ENCODE measurements at places on chromosomes 4 and X.
A peak's percentile ranks its signal among the peaks of the same experiment; 100 is the strongest.

GRCh38 chrX:15714529-15714928 lies 23.5 kb upstream of the CA5B start:
- DNase-seq, result no peak

DNA sequence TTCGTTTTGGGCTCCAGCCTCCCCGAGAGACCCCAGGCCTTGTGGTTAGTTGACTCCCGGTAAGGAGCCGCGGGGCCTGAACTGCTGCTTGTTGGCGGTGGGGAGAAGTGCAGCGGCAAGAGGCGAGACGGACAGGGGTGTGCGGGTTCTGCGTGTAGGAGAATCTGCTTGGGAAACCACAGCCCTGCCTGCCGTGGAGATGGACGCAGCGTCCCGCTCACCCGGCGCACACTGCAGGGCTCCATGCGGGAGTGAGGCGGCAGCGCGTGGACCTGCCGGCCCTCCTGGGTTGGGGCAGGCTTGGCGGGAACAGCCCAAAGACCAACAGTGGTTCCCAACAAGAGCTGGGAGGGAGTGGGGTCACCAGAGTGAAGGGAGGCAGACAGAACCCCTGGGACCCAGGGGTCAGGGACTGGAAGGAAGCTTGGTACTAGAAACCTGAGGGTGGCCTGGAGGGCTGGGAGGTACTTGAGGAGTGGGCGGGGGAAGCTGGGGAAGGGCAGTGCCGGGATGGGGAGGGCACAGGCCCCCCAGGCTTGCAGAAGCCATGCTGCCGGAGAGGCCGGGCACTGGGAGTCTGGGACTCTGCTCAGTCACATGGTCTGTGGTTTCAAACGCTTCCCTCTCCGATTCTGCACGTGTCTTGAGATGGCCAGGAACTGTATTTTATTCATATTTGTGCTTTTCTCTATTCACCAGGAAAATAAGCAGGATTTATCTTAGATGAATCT lies 70.8 kb downstream of the RGS12 start:
- DNase-seq, result no peak

- DNase-seq, result no peak
Observed at GRCh38 chr4:151671541-151672059, 89.2 kb downstream of the GATB start.

- DNase-seq, result peak; percentile 30
Observed at GRCh38 chrX:150899191-150899757, 806 bp upstream of the CD99L2 start.

GRCh38 chrX:2484256-2484655 lies 16.5 kb downstream of the DHRSX start:
- no peak for DNase-seq

- DNase-seq, result no peak
Observed at GRCh38 chr4:8215001-8215427, 15.9 kb downstream of the SH3TC1 start.

DNA sequence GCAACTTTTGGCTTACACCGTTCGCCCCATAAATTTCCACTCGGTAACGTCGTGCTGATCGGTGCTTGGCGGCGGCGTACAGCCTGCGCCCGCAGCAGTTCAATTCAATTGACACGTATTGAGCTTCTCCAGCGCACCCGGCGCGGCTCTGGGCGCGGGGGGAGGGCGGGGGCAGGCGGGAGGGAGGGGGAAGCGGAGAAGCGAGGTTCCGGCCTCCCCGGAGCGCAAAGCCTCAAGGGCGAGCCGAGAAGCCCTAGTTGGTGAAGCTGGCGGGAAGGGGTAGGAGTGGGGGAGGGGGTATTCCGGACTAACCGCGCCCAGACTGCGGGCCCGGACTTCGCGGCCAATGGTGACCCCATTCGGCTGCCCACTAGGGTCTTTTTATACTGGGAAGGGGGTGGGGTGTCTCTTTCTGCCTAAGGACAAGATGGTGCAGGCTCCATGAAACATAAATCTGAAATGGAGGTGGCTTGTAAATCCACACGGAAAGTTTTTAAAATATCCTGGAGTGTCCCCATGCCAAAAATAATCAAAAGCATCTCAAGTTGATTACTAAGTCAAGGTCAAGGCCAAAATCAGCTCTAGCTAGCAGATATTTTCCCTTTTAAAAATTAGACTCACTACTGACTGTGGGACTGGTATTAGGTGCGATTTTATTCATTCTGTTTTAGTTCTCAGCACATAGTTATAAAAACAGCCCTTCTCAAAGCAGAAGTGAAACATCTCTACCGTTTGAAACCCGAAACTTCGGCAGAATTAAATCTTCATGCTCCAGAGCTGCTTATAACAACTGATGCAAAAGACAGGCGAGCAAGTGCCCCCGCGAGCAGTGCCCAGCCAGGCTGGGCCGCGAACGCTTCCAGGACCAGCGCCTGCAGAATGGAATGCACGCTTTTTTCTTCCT lies 1.5 kb upstream of the BCOR start:
- no peak for DNase-seq

DNA sequence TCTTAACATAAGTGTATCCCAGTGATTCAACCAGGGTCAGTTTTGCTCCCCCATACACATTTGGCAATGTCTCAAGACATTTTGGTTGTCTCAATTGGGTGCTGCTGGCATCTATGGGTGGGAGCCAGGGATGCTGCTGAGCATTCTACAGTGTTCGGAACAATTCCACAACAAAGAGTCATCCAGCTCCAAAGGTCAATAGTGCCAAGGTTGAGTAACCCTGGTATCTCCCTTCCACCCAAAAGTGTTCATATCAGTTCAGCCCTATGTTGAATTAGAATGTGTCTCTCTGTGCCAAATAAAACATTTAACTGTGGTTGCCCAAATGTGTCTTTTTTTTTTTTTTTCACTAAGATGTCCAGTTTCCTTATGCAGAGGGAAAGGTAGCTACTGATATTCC lies 129.4 kb upstream of the RAI2 start:
- DNase-seq, result no peak

- peak; percentile 16 for DNase-seq
Observed at GRCh38 chr4:57442831-57443291, 332.7 kb upstream of the IGFBP7 start.

DNA sequence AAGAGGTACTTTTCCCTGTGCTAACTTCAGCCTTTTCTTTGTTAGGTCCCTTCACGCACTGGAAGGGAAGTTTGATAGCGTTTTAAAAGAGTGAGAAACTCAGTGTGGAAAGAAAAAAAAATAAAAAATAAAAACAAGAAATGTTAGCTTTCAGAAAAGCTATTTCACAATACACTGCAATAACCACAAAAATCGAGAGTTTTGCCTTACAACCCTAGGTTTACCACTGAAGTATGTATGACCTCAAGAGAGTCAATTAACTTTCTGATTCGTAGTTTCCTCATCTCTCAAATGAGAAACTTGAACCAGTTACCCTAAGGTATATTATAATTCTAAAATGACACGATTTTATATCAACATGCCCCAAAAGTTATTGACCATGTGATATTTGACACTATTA lies 93.9 kb upstream of the JADE1 start:
- no peak for DNase-seq

- DNase-seq, result no peak
Observed at GRCh38 chr4:4735136-4735750, 124.2 kb upstream of the MSX1 start.

DNA sequence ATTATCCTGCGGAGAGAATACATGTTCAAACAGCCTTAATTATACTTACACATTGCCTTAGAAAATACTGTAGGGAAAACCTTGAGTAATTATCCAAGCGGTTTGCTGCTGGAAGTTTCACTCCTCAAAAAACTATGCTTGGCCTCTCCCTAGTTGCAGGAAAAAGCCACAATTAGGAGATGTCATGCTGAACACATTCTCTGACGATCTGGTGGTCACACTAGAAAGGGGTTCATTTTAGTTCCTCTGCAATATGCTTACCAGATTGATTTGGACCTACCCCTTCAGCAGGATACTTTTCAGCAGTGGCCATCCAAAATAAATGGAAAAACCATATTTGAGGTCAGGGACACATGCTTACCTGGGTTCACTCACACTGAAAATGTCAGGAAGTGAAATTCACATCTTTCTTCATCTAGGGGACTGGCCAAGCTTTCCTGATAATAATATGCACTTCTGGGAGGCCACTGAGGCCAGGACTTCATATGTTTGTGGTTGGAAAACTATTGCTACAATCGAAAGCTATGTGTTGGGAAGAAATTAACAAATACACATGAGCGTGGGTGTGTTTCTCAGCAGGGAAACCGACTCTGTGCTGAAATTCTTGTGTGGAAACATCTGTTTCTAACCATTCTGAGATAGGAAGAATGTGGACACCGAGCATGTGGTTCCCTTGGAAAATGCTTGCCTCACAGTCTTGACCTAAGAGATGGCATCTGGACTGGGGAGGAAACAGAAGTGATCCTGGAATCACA lies 68.8 kb downstream of the ATXN3L start:
- DNase-seq, result no peak

DNA sequence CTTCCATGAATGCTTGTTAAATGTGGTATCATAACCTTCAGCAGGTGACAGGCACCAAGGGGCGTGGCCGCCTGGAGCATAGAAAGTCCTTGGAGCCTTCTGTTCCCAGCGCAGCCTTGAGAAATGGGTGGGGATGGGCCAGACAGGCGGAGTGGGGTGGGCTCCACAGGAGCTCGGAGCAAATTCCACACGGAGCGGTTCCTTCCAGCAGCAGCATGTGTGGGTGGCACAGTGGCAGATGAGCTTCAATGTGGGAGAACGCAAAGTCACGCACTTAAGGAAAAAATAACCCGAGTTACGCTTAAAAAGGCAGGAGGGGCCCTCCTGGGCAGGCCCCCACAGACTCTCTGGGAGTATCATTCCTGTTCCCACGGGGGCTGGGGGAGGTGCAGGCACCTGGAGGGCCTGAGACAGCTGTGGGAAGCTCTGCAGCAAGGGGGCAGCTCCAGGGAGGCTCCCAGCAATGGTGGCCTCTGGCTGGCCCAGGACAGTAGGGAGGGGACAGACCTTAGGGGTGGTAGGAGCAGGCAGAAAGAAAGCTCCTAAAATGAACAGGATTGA lies 15.3 kb downstream of the TMEM271 start:
- no peak for DNase-seq

GRCh38 chr4:1975391-1975801 lies 33.4 kb downstream of the NELFA start:
- DNase-seq, result no peak

DNA sequence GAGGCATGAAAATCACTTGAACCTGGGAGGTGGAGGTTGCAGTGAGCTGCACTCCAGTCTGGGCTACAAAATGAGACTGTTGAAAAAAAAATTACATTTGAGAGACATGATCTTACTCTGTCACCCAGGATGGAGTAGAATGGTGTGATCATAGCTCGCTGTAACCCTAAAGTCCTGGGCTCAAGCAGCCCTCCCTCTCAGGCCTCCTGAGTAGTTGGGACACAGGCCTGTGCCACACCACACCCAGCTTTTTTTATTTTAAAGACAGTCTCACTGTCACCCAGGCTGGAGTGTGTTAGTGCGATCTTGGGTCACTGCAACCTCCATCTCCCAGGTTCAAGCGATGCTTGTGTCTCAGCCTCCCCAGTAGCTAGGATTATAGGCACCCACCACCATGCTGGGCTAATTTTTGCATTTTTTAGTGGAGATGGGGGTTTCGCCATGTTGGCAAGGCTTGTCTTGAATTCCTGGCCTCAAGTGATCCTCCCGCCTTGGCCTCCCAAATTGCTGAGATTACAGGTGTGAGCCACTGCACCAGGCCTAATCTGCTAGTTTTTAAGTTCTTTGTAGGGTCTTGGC lies 6.1 kb downstream of the RPS3A start:
- no peak for DNase-seq

DNA sequence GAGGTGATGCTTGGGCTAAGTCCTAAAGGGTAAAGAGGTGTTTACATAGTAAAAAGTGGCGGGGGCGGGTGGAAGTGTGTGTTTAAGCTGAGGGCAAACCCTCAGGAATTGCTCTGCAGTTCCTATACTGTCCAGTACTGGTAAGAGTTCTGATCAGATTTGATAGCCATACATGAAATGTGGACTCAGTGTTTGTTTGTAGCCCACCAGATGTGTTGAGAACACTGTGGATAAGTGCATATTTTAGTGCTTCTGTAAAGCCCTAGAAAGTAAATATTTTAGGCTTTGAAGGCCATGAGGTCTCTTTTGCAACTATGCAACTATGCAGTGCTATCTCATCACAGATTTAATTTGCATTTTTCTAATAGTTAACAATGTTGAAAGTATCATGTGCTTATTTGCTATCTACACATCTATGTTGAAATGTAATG lies 80.7 kb upstream of the EOLA2 start:
- DNase-seq, result no peak

GRCh38 chr4:123300222-123301039 lies 96.2 kb upstream of the SPRY1 start:
- no peak for DNase-seq

DNA sequence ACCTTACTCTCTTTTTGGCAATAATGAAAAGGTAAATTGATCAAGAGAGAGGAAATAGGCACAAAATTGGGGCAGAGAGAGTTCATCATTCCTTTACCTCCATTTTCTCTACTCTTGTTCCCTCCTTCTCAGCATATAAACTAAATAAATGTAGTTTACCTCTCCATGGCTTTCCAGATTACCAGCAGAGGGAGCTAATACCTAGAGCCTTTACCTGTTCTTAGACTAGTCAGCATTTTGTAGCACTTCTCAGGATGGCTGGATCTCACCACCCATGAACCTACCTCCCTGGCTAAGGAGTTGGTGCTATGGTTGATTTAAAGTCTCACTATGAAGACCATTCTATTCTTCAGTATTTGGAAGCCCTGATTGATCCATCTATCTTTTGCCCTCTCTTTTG lies 15.7 kb downstream of the OFD1 start:
- peak; percentile 29 for DNase-seq

DNA sequence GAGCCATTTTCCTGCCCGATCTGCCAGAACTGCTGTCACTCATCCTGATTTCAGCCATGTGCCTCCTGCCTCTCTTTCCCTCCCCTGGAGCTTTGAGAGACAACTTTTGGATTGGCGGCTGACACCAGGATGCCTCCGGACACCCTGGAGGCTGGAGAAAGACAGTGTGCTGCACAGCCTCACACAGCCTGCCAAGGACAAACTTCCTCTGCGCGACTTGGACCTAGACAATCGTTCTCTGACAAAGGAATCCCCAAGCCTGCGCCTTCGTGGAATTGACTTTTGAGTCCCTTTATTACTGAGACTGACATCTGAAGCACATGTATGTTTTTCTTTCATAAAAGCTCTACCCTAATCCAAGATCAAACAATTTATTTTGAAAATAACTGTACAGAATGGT lies 10.8 kb upstream of the LDB2 start:
- DNase-seq, result no peak

DNA sequence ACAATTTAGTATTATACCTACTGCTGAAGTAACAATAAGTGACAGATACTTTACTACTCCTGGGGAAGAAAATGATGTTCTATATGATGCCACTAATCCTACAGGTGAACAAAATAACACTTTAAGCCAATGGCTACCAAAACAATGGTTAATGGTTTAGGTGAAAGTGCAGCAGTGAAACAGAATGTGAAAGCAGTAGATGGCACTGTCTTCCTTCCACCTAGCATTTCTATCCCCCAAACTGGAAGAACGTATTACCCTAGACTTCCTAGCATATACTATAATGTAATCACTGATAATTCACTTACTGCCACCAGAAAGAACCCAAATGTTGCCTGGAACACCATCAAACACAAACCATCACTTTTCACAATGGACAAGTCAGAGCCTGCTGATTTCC lies 18.9 kb upstream of the CABS1 start:
- no peak for DNase-seq

- no peak for DNase-seq
Observed at GRCh38 chr4:112222219-112222955, 9.2 kb upstream of the AP1AR start.

GRCh38 chr4:77127837-77128621 lies 29.0 kb upstream of the CCNG2 start:
- DNase-seq, result no peak
